Hematopoietic multipotent progenitor cell treated with erythropoietin and hydrocortisone succinate and interleukin-3 and kit ligand, for 8 days (in vitro differentiated cells): ENCODE measurements at places on chromosomes 7 and 10.

DNA sequence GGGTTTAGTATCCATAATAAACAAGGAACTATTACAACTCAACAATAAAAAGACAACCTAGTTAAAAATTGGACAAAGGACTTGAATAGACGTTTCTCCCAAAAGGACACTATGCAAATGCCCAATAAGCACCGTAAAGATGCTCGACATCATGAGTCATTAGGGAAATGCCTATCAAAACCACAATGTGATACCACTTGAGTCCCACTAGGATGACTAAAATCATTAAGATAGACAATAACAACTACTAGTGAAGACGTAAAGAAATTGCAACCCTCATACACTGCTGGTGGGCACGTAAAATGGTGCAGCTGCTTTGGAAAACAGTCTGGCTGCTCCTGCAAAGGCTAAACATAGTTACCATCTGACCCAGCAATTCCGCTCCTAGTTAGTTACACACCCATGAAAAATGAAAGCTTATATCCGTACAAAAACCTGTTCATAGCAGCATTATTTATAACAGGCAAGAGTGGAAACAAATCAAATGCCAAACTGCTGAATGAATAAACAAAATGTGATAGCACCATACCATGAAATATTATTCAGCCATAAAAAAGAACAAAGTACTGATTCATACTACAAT, 17.3 kb downstream of the CCDC3 start:
- no peak for DNase-seq

DNA sequence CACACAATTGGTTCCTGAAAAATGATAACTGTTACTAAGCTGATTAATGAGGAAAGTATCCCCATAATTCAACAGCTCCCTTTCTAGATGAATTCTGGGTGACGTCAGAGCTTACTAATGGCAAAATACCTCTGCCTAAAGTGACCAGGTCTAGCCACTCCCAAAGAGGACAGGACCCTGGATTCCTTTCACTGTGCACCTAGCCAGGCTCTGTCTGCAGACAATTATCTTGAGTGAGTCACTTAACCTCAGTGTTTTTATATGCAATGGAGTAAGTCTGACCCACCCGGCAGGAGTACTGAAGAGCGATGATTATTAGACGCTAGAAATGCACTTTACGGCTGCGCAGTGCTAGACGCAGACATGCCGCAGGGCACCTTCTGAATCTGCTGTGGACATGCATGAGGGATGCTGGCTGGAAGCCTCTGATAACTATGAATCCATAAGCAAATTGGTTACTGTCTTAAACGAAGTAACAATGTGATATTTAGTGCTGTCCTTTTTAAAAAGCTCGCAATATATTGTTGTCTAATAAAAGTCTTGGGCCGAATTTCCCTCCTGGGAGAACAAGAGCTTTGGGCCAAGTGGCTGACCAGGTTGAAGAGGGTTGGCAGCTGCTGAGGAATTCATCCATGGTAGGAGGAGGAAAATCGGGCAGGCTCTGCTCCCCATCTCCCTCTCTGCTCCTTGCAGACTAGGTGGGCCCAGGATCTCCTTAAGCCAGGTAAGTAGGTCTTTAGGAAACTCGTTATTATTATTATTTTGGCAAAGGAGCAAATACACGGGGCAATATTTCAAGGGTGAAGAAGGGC, 4.6 kb upstream of the INPP5A start:
- no peak for DNase-seq

GRCh38 chr7:33452805-33453502, 323.6 kb downstream of the BBS9 start:
- DNase-seq = no peak

GRCh38 chr10:43574906-43575305, 490 bp upstream of the ZNF239 start:
- DNase-seq = no peak

DNA sequence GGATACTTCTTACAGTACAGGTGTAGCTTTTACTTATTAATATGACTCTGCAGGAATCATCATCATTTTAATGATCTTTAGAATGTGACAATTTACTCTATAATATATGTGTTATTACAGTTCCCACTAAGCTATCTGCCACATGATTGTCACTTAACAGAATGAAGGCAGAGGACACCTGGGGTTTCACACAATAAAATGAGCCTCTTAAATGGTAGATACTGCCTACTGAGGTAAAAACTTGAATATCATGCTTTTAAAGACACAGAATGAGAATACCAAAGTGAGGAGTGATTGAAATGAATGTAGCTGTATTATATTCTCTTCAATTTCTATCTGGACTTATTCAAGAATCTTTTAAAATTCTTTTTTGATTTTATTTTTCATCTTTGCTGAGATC, 1255.3 kb upstream of the LRRN3 start:
- DNase-seq = no peak

GRCh38 chr10:33869028-33869427, 534.6 kb upstream of the NRP1 start:
- DNase-seq = no peak

DNA sequence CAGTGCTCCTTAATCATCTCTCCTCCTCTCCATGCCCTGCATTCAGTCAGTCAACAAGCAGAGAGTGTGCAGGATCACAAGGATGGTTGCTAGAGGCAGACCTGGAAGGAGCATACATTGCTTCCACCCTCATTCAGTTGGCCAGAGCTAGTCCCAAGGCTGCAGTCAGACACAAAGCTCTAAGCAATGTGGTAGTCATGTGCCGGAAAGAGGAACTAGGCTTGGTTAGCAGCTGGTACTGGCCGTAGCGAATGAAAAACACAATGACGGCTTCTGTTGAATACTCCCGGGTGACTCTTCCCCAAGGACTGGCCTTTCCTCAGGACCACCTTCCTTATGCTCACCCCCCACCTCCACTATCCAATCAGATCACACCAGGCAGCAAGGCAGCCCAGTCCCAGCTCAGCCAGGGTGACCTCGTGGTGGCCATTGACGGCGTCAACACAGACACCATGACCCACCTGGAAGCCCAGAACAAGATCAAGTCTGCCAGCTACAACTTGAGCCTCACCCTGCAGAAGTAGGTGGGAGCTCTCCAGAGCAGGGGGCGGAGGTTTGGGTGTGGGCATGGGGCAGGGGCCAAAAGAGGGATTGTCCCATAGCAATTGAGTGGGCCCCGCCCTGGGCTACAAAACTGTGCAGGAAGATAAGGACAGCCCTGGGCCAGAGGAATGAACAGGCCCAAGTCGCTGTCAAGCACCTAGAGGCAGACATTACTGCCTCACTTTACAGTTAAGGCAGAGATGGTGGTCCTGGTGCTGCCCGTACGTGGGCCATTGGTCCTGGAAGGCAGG, 10.9 kb downstream of the LDB3 start:
- peak; percentile 97 for DNase-seq

DNA sequence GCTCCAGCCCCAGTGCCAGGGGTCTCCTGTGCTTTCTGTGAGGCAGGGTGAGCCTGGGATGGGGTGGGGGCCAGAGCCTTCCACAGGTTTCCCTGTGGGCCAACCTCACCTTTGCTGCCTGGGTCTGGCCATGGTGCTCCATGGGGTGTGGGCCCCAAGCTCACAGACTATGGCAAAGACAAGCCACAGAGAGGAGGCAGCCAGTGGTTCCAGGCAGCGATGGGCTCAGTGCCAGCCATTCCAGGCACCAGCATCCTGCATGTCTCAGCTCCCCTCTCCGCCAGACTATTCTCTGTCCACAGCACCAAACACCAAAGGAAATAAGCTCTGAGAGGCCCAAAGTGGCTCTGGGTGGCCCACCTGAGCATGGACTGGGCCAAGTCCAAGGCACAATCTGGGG, 133.5 kb downstream of the PTPN20 start:
- DNase-seq = no peak

- no peak for DNase-seq
Measured at GRCh38 chr10:114871379-114871778, 49.8 kb downstream of the FHIP2A start.

- DNase-seq = no peak
Measured at GRCh38 chr7:70586822-70587221, 545.1 kb upstream of the GALNT17 start.

DNA sequence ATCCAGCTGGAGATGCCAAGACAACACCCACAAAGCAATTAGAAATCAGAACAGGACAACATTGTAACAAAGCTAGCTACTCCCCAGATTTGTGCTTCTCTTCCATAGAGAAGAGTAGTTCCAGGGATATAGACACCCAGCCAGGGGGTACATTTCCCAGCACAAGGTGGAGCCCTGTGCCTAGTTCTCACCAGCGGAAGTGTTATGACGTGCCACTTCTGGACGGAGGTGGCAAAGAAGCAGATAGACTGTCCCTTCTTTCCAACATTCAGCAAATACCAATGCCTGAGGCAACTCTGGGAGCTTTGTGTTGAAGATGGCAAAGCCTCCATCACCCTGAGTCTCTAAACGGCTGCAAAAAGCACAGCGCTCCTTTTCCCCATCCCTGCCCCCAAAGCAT, 23.4 kb upstream of the GSAP start:
- peak; percentile 10 for DNase-seq

DNA sequence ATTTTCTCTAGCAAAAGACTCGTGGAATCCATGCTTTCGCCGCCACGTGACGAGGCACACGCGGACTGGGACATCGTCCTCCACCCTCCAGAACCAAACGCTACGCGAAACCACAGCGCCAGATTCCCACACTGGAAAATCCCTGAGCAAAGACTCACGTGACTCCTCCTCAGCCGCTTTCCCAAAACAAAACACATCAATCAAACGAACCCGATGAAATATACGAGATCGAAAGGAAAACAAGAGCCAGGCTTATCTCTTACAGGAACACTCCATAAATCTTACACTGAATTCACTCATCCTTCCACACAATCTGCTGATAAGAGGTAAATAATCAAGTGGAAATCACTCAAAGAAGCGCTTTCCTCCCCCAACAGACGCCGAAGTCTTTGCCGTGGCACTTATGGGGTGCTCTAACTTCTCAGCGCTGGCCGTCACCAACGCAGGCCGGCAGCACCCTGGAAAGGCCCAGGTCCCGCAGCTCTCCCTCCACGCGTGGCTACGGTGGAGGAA, 23.8 kb downstream of the DIP2C start:
- DNase-seq = no peak

GRCh38 chr10:73813333-73813732, 1.9 kb upstream of the NDST2 start:
- DNase-seq = no peak

DNA sequence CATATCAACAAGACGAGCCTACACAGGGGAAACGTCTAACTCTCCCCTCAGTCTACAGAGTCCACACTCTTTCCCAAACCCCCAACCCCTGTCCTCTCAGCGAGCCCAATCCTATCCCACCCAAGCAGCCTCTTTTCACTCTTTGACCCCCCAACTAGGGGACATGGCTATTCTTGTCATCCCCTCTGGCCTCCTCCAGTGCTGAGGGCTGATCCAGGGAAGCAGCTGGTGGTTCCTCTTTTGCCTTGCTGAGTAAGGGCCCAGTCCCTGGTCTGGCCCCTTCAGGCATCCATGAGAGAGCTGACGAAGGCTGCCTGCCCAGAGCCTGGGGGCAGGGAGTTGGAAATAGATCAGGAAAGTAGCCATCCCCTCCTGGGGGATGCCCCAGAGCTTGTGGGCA, 6.4 kb downstream of the NOBOX start:
- no peak for DNase-seq

DNA sequence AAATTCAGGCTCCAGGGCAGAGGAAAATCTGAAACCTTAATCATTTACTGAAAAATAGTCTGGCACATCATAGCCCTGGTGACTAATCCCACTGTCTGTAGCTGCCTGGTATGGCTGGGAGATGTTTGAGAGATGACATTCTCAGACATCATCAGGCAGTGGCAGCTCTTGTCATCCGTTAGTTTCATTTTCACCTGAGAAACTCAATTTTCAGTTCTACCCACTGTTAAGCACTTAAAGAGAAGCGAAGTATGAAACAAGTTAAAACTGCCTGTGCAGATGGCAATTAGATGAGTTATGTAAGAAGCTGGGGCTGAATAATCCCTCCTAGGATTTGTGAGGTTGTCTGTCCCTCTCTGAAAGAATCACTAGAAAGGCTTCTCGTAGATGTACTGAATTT, 150.2 kb downstream of the NSUN6 start:
- no peak for DNase-seq

GRCh38 chr10:88702848-88703597, 3.0 kb upstream of the LIPK start:
- no peak for DNase-seq

GRCh38 chr7:88888684-88889083, 93.1 kb upstream of the TEX47 start:
- DNase-seq = no peak

DNA sequence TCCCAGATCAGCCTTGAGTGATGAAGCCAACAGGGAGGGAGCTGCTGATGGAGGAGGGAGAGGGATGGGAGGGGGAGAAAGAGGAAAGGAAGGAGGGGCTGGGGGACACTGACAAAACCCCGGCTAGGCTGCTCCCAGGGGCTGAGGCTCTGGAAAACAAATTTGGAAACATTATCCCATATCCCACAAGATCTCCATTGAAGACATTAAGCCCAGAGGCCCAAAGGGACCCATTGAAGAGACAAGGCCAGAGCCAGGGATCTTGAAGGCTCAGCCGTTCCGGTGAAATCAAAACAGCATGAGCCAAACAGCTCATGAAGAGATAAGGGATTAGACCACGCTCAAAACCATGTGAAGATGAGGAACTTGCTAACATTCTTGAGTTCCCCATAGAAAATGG, 184.3 kb upstream of the ITGB1 start:
- DNase-seq = no peak

DNA sequence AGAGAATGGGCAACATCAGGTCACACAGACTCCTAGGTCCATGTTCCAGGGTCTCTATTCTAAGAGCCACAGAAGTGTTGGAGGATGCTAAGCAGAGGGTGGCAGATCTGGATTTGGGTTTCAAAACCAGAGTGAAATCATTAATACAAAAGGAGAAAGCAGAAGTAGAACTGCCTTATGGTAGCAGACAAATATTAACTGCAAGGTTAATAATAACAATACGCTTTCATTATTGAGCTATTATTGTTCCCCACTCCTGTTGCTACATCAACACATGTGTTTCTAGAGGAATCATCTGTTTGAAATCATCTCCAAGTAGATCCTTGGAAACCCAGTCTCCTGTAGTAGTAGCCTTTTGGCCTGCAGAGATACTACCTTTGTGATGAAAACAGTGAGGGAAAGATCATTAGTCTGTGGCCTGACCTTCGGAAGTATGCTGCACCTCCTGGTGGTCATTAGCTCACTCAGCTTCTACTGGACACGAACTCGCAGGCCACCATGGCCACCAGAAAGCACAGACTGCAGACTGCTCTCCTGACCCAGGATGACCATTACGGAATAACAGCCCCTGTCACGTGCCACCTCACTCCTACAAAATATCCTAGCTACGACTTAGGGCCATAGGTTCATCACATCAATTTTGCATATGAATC, 84.6 kb downstream of the XPNPEP1 start:
- DNase-seq = no peak
